ENCODE measurements at places on chromosomes 6 and 20.

DNA sequence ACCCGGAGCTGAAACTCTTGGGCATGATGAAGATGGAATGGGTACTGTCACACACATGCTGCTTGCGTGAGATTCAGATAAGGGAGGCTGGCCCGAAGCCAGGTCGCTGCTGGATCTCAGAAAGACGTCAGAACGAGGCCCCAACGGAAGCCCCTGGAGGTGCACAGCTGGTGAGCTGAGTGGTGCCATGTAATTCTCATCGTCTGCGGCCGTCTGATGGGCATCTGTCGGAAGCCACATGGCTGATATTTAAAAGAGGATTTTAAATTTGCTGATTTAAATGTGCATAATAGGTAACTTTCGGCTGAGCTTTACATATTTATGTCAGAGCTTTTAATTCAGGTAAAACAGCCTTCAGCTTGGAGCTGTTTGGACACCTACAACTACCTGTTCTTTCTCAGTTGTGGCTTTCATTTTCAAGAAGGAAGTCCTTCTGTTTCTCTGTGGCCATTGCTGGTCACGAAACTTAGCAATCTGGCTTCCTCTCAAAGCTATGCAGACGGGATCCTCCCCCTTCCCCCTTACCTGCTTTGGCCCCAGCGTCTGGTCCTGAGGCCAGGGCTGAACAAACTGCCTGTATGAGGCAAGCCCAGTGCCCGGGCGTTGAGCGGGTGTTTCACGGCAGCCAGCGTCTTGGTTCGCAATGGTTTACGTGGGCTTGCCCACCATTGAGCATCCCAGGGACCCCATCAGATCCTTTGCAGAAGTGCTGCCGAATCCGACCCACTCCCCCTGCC, 9.2 kb downstream of the SLCO4A1 start:
- peak; percentile 23 for DNase-seq

- no peak for DNase-seq
Measured at GRCh38 chr20:40336533-40336932, 352.5 kb downstream of the MAFB start.

DNA sequence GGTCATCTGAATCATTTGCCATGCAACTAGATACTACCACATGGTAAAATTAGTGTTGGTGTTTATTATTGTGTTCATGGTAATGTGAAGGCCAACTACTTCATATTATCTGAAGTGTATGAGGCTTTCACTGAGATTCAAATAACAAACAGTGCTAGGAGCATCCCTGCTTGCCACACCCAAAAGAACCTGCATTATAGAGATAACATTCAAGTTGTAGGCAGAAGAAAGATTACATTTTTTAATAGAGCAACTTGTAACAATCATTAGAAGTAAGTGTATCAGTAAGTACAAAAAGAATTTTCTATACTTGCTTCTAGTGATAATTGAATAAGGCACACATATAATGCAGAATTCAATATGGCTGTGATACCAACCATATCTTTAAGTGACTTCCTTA, 49.8 kb downstream of the BCKDHB start:
- no peak for DNase-seq

GRCh38 chr6:13251242-13251641, 77.1 kb downstream of the TBC1D7 start:
- DNase-seq: no peak

DNA sequence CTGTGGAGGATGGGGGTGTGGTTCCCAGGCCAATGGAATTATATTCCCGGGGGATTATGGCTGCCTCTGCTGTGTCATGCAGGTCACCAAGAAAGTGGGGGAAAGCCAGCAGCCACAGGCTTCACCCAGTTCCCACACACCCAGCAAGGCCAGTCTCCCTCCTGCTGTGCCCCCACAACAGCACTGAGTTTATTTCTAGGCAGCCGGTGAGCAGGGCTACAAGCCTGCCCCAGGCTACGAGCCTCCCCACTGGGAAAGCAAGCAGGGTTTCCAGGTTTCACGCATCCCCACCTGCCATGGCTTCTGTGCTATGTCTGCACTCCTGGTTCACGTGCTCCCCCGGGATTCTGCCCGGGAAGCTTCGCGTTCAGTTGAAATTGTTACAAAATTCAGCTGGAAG, 72.6 kb downstream of the ERMARD start:
- DNase-seq: no peak

- no peak for DNase-seq
Measured at GRCh38 chr6:98812220-98812619, 22.2 kb upstream of the POU3F2 start.

- no peak for DNase-seq
Measured at GRCh38 chr20:14717134-14717999, 380.0 kb upstream of the FLRT3 start.

DNA sequence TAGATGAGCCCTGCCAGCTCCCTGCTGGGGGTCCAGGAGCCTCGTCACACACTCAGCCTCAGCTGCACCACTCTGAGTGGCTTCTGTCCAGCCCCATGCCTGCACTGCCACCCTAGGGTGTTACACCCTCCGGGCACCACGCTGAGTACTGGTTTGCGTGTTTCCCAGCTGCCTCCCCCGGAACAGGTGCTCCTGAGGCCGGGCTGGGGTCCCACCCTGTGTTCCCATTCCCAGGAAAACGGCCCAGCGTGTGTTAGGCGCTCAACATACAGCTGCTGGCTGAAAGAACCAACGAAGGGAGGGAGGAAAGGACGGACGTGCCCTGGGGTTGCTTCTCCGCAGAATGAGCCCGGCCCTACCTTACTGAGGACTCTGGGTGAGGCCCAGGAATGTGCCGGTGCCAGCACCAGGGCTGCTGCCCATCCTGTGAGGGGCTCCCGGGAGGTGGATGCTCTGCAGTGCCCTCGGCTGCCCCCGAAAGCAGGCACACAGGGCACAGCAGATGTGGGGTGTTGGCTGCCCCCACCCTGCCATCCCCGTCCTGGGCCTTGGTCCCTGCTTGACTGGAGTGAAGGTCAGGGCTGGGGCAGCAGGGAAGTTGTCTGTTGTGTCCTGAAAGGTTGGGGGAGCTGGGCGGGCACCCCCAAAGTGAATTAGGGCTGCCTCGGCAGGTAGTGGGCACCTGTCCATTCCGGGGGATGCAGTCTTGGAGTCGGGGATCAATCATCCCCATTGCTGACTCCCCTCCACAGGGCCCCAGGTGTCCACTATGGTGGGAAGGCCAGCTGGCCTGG, 16.3 kb downstream of the LAMA5 start:
- DNase-seq: no peak

GRCh38 chr6:22071270-22072041, 225.4 kb downstream of the PRL start:
- DNase-seq: peak; percentile 77

DNA sequence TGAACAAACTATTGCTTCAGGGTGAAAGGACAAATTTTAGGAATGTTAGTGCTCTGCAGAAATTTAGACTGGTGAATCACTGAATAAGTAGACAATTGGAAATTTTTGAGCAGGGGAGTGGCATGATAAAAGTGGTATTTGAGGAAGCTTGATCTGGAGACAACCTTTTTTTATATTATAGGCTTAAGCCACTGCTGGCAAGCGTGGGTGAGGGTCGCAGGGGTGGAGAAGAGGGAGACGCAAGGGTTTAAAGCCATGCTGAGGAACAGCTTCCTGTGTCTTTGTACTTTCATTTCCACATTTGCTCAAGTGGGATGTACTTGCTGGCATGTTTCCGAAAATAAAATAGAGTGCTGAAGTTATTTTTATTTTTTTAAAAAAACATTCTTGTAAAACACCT, 23.7 kb downstream of the NCOA7 start:
- no peak for DNase-seq

DNA sequence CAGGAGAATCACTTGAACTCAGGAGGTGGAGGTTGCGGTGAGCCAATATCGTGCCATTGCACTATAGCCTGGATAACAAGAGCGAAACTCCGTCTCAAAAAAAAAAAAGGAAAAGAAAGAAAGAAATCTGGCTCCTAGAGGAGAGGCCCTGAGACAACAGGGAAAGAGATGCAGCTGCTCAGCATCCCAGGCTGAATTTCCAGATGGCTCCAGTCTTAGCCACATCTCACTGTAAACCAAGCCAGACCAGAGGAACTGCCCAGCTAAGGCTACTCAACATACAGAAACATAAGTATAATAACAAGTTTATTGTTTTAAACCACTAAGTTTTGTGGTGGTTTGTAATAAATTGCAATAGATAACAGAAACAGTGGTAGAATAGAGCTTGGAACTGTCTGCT, 38.5 kb upstream of the TASP1 start:
- DNase-seq: no peak

- no peak for DNase-seq
Measured at GRCh38 chr20:34724172-34724571, 20.0 kb downstream of the TP53INP2 start.

GRCh38 chr6:139154881-139155547, 20.1 kb downstream of the HECA start:
- no peak for DNase-seq

DNA sequence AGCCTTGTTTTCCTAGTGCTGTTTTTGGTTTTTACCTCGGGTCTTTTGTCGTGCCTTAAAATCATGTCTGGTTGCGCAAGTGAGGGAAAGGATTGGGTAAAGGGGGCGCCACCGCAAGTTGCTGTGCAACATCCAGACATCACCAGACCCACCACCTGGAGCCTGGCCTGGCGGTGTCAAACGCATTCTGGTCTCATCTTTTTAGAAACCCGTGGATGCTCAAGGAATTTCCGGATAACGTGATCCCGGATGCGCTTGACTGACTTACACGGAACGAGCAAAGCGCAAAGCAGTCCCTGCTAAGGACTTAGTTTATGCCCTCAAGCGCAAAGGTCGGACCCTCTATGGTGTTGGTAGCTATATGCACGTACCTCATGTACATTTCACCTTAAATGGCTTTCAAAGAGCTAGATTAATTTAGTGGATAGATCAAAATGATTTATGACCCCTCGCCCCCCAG, 105.2 kb downstream of the OR2B2 start:
- DNase-seq: peak; percentile 47

Measured in fibroblast of skin of scalp (primary cell).